ENCODE measurements at places on chromosomes 6 and 20.

GRCh38 chr20:8242066-8242465 lies 110.0 kb downstream of the PLCB1 start:
- no peak for DNase-seq

- no peak for DNase-seq
Observed at GRCh38 chr20:60806824-60807223, 445.2 kb upstream of the CDH4 start.

DNA sequence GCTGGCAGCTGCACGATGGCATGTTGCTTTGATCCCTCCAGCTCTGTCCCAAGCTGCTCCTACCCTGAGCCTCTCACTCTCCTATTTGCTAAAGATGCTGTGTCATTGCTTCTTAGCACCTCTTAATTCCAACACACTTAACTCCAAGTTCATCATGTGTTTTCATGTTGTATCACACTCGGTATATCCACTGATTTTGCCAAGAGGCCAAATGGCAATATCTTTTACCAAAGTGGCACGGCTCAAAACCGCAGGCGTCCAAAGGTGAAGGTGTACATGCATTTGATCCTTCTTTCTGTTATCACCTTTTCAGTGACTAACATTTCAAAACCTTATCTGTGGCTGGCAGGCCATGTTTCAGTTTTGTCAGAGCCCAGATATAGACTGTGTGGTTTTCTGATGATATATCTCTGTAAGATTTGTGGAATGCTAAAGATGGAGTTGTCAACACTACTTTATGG lies 217.0 kb downstream of the TBX18 start:
- DNase-seq = no peak

DNA sequence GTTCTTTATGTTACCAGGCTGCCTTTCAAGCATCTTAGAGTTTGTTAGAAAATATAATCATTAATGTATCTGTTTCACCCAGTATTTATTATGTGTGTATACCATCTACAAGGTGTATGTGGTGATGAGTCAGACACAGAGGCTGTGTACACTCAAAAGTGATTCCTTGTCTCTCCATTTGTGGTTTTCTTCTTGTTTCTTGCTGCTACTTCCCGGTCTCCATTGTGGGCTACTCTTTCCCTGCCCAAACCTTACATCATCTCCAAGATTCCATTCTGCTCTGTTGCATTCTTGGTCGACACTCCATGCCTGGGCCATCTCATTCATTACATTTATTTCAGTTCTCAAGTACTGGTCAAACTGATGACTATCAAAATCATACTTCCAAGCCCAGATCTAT lies 182.2 kb upstream of the STXBP5 start:
- no peak for DNase-seq

DNA sequence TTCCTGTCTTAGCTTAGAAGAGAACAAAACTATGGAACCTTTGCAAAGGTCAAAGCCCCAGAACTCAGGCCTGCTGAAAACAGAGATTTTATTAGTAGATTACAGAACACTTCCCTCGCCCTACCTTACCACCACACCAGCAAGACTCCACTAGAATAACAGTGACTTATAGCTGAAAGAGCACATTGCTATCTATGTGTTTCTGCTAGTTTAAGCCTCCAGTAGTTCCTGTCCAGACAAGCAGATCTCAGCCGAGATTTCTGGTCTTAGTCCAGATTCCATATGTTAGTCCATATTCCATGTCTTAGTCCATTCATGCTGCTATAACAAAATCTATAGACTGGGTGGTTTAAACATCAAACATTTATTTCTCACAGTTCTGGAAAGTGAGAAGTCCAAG lies 412.3 kb upstream of the ID4 start:
- DNase-seq = no peak

DNA sequence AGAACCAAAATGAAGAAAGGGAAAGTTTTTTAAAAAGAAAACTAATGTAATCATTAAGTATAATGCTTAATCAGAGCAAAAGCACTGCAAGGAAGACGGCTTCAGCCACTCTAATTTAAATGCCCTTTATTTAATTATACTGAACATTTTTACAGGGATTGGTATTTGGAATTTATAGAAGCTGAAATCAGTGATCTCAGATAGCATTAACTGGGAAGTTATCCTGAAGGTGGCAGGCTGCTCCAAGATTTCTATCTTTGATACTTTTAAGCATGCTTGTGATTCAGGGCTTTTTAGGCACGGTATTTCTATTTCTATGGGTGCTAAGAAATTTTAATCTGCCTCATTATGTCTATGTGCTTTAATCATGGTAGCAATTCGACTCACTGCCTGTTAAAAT lies 1.3 kb upstream of the NDUFAF4 start:
- DNase-seq = no peak

GRCh38 chr20:14148042-14148441 lies 152.7 kb downstream of the MACROD2 start:
- DNase-seq = no peak

GRCh38 chr20:62603021-62603906 lies 39.0 kb upstream of the SLCO4A1 start:
- DNase-seq = peak; percentile 14

DNA sequence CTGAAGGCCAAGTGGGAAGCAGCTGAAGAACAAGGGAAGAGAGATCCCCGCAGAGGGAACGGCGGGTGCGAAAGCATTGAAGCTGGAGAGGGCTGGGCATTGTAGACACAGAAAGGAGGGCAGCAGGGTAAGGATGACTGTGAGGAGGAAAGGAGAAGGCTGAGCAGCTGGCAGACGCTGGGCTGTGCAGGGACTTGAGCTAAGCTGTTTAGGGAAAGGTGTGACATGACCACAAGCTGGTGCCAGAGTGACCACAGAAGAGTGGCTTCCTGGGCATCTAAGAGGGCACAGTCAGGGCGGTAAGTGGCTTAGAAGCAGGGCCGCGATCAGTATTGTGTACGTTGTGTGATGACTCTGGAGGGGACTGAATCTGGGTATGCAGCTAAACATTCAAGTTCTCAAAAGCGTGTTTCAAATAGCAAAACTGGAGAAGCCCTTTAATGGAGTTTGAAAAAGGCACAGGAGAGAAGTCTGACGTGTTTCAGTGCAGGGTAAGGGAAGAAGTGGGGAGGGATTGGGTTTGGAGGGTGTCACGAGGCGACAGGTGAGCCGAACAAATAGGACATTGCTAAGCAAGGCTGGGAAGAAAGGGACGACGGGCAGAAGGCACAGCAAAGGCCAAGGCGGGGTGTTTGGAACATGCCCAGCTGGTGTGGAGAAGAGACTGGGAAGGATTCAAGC lies 46.1 kb upstream of the ARFGEF2 start:
- no peak for DNase-seq

DNA sequence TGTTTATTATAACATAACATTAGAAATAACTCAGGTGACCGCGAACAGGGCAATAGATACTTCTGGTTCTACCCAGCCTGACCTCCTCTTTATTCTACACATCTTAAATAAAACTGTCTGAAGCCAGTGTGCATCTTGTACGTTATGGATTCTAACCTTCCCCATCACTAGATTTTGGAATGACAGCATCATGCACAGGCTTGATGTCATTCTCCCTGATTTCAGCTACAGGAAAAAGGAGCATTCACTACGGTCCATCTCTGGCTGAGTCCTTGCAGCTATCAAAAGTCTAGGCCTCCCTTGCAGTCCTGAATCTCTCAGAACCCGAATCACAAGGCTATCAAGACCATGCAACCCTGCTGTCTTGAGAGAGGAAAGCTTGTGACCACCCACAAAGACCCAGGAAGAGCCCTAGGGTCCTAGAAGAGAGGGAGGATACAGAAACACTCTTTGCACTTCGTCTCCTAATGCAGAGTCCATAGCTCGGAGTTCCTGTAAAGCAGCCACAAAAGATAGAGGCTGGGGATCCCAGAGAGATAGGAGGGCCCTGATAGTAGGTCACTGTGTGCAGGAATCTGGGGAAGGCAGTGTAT lies 845 bp downstream of the HLA-DPA1 start:
- no peak for DNase-seq

- DNase-seq = no peak
Observed at GRCh38 chr6:36076178-36077063, 48.8 kb downstream of the MAPK14 start.

- no peak for DNase-seq
Observed at GRCh38 chr20:8386991-8387390, 254.9 kb downstream of the PLCB1 start.

DNA sequence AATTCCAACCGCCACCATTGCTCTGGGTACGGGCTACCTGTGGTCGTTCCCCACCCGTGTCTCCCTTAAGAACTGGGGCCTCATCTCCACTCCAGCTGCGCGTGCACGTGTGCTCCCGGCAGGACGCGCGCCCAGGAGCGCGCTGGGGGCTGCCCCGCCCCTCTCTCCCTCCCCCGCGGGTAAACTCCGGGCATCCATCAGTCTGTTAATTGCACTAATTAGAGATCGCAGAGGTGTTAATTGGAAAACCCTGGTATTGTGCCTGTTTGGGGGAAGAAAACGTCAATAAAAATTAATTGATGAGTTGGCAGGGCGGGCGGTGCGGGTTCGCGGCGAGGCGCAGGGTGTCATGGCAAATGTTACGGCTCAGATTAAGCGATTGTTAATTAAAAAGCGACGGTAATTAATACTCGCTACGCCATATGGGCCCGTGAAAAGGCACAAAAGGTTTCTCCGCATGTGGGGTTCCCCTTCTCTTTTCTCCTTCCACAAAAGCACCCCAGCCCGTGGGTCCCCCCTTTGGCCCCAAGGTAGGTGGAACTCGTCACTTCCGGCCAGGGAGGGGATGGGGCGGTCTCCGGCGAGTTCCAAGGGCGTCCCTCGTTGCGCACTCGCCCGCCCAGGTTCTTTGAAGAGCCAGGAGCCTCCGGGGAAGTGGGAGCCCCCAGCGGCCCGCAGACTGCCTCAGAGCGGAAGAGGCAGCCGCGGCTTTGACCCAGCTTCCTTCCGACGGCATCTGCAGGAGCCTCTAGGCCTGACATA lies 14.4 kb downstream of the FOXP4 start:
- DNase-seq = peak; percentile 75

GRCh38 chr6:73679009-73679408 lies 17.0 kb upstream of the CD109 start:
- DNase-seq = no peak

GRCh38 chr20:41697861-41698559 lies 79.8 kb upstream of the CHD6 start:
- DNase-seq = no peak

DNA sequence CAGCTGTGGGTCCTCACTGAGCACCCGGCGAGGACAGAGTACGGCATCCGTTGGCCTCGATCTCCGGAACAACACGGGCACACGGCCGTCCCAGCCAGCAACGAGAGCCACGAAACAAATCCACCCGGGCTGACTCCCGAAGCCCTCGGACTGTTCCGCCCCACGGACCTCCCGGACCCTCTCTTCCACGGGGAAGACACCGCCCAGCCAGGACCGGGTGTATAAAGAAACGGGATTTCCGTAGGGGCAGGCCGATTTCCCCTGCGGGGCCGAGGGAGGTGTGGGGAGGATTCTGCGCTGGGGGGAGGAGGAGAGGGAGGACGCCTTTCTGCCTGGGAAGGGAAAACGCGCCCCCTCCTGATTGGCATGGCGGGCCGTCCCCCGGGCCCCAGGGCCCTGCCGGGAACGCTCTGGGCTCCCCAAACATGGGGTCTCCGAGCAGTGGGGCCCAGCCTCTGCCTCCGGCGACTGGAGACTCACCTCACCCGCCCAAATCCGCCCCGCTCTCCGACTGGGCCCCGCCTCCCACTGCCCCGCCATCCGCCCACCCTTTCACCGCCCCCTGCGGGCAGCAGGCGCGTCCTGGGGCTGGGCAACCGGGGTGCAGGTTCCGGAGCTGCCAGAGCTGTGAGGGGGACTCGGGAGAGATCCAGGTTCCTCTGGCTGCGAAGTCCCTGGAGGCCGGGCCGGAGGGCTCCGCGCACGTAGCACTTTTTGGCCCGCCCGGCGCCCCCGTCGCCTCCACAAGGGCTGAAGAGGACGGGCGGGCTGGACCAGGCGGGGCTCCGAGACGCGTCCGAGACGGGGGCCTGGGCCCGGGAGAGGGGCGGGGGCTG lies 679 bp upstream of the PPDPF start:
- peak; percentile 30 for DNase-seq

DNA sequence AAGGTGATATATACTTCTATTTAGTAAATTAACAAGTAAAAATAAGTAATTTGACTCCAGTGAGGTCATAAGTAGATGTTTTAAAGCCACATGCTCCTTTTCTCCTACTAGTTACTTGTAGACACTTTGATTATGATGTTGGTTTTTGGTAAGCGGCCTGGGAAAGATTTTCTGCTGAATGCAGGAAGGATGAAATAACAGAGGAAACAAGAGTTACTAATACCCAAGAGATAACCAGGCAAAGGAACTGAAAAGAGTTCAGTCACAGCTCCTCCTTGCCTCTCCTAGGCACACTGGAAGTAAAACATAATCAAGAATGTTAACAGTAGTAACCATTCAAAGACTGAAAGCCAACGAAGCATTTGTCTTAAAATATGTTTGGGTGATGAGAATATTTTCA lies 203.3 kb downstream of the RNGTT start:
- no peak for DNase-seq

DNA sequence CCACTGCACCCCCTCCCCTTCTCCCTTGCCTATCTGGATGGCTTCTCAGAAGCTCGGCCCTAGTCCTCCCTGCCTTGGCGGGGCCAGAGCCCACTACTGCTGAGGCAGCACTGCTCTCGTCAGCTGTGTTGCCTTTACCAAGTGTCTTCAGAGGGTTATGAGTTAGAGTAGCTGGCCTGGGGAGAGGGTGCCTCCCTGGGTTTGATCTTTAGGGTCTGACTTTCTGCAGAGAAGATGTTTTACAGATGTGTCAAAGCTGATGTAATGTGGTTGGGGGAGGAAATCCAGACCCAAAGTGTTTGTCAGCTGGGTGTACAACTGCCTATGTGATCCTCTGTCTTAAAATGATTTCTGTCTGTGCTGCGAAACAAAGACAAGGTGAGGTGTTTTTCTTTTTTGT lies 30.4 kb upstream of the PI16 start:
- no peak for DNase-seq

- no peak for DNase-seq
Observed at GRCh38 chr20:62558779-62559178, 83.0 kb upstream of the GATA5 start.

DNA sequence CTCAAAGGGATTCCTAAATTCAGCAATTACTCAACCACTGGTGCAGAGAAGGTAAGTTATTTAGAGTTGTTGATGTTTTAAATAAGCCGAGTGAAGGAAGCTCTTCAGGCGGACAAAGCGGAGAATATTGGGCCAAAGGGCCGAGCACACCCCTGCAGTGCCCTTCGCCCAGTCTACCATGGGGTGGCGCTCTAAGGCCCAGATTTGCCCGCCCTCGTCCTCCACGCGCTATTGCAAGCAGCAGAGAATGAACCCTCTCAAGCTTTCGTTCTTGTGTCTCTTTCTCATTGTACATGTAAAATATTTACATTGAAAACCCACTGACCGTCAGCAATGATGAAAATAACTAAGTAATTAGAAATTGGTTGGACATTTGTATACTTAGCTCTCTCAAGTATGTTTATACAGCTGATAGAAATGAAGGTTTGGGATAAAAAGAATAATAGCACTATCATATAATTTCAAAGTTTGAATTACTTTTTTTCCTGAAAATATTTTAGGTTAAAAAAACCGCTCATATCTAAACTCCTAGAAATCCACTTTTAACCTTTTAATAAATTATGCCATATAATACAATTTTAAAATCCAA lies 195.0 kb upstream of the CEP162 start:
- DNase-seq = no peak

- DNase-seq = no peak
Observed at GRCh38 chr6:4510317-4510716, 265.9 kb upstream of the CDYL start.

GRCh38 chr20:46683939-46684750 lies 5.1 kb downstream of the TP53RK start:
- no peak for DNase-seq

Measured in stimulated activated CD8-positive, alpha-beta memory T cell treated with anti-CD3 and anti-CD28 coated beads, Interleukin-2, amount 100 ng/mL, for 1 hour (primary cell).